Femur (tissue), 1 donor: ENCODE measurements at places on chromosomes 4 and X.
A peak's percentile ranks its signal among the peaks of the same experiment; 100 is the strongest.

- DNase-seq = no peak
Observed at GRCh38 chrX:18973527-18974192, 10.3 kb downstream of the PHKA2 start.

GRCh38 chrX:99394456-99394855 is 1015.6 kb downstream of the PCDH19 start:
- no peak for DNase-seq

GRCh38 chrX:15564981-15565579 is 35.7 kb downstream of the ACE2 start:
- DNase-seq = peak; percentile 65

DNA sequence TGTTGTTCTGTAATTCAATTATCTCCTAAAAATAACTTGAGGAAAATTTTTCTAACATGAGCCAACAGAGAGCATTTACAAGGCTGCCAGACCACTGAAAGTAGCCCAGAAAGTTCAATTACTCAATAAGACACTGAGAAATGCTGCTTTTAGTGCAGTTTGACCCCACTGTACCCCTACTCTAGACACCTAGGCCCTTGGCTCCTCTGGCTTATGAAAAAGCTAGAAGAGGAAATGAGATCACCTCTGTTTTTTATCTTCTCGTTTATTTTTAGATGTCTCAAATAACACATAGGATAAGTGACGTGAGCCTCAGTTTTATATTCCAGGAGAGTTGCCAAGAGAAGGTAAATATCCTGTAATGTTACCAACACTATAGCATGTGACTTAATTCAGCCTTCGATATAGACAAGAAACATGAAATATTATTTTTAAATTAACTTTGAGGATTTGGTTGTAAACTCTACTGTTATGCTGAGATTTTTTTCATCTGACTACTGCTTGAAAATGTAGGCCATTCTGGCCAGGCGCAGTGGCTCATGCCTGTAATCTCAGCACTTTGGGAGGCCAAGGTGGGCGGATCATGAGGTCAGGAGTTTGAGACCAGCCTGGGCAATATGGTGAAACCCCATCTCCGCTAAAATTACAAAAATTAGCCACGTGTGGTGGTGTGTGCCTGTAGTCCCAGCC is 24.4 kb downstream of the TNIP3 start:
- DNase-seq = no peak

- DNase-seq = no peak
Observed at GRCh38 chr4:118920247-118920646, 31.6 kb downstream of the SYNPO2 start.

DNA sequence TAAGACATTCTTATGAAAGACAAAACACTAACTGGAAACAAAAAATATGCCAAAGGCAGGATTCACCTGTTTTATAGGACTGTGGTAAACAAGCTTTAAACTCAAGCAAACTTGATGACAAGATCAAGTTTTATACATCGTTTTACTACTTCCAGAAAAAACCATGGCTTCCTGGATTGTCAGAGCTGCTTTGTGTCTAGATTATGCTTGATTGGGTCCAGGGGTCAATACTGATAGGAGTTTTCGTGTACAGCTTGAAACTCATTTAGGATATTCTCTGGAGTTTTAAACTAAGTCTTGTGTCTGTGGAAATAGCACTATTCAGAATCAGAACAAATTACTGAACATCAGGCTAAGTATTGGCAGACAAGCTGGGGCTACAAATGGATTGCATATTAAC is 13.0 kb downstream of the HCCS start:
- DNase-seq = no peak
